ENCODE measurements at places on chromosomes 5 and 9.

- no peak for DNase-seq
Measured at GRCh38 chr5:6995115-6995514, 281.9 kb downstream of the TENT4A start.

- DNase-seq = no peak
Measured at GRCh38 chr9:121720311-121721057, 69.0 kb downstream of the DAB2IP start.

GRCh38 chr9:68871236-68871635 is 142.7 kb downstream of the PRKACG start:
- DNase-seq = no peak

DNA sequence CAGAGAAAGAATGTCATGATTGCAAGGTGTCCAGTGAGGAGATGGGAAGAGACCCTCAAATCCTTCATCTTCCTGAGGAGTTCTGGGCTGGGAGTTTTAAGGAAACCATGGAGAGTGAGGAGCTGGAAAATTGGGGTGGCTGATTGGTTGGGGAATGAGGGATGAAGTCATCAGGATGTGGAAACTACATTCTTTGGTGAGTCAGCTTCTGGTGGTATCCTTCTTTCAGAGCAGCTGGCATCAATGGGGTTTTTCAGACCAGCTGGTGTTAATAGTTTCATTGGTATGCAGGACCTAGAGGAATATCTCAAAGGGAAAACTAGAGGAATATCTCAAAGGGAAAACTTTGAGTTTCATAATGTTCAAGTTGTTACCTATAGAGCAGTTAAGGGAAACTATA is 45.2 kb downstream of the RNF180 start:
- peak; percentile 73 for DNase-seq

DNA sequence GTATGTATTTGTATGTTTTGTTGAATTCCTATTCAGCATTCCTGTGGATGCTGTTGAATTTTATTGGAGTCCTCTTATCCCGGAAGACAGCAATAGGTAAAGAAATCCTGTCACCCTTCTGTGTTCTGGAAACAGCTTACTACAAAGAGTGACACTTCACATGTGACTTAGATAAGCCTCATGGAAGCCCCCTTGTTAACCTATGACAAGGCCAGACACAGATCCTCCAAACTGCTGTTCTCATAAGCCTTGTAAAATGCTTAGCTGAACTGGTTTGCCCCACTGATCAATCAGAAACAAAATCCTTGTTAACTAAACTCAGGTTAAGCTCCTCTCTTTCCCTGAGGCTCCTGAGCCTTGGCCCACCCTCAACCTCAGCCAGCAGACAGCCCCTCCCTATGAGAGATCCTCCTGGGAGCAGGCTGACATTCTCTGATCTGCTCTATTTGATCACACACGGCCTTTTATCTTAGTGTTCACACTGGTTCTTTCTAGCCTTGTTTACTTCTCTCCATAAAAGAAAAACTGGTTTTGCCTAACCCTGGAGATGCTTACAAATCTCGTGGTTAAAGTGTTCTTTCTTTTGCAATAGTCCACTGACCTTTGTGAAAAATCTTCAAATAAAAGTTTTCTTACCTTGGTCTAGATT is 29.4 kb upstream of the ATP6V1G1 start:
- no peak for DNase-seq

GRCh38 chr9:115234094-115234493 is 116.1 kb upstream of the TNC start:
- DNase-seq = peak; percentile 72

GRCh38 chr9:108219664-108220063 is 636.1 kb downstream of the ACTL7B start:
- no peak for DNase-seq

- DNase-seq = no peak
Measured at GRCh38 chr9:115030006-115030405, 88.0 kb downstream of the TNC start.

DNA sequence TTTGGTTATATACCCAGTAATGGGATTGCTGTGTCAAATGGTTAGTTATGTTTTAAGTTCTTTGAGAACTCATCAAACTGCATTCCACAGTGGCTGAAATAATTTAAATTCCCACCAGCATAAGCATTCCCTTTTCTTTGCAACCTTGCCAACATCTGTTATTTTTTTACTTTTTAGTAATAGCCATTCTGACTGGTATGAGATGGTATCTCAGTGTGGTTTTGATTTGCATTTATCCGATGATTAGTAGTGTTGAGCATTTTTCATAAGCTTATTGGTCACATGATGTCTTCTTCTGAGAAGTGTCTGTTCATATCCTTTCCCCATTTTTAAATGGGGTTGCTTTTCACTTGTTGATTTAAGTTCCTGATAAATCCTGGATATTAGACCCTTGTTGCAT is 435.7 kb upstream of the RIOK2 start:
- DNase-seq = peak; percentile 63

DNA sequence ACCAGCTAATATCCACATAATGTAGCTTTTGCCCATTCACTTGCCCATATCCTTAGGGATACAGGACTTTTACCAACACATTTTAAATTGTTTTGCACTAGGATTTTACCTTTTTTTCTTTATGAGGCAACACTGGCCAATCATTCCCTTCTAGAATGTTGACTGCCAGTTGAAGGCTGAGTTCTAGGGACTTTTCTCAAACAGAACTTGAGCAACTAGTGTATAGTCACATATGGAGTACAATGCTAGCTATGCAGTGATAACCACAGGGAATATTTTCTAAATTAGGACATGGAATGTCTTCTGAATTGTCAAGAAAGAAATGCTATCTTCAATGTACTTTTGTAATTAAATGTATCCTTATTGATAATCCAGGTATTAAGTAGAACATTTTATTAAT is 133.6 kb downstream of the OXCT1 start:
- DNase-seq = peak; percentile 16

DNA sequence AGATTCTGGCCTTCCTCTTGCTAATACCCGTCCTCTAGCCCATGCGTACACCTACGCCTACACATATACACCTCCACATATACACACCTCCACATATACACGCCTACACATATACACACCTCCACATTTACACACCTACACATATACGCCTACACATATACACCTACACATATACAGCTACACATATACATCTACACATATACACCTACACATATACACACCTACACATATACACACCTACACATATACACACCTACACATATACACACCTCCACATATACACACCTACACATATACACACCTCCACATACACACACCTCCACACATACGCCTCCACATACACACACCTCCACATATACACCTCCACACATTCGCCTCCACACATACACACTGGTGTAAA is 27.2 kb downstream of the AK3 start:
- no peak for DNase-seq

DNA sequence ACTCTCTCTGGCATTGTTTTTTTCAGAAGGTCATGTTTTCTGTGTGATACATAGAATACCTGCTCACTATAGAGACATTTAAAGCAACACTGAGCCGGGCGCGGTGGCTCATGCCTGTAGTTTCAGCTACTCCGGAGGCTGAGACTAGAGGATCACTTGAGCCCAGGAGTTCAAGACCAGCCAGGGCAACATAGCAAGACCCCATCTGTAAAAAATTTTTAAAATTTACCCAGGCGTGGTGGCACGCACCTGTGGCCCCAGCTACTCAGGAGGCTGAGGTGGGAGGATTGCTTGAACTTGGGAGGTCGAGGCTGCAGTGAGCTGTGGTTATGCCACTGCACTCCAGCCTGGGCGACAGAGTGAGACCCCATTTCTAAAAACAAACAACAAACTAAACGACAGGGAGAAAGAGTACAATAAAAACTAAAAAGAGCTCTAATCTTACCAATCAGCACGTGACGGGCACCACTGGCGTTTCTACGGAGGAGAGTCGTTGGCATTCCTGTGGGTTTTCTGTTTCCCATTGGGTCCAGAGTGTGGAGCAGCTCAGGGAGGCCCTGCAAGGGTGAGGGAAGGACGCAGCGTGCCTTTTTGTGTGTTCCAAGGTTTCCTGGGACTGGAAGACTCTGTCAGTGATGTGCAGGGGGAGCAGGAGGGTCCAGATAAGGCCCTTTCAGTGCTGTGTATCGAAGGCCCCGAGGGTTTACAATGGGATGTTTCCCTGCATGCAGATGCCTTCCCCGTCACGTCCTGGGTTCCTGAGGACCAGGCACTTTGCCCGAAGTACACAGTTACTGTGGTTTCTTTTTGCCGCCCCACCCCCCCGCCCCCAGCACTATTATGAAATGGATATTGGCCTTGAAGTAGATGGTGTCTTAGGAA is 7.2 kb upstream of the RNU6ATAC start:
- DNase-seq = peak; percentile 71

DNA sequence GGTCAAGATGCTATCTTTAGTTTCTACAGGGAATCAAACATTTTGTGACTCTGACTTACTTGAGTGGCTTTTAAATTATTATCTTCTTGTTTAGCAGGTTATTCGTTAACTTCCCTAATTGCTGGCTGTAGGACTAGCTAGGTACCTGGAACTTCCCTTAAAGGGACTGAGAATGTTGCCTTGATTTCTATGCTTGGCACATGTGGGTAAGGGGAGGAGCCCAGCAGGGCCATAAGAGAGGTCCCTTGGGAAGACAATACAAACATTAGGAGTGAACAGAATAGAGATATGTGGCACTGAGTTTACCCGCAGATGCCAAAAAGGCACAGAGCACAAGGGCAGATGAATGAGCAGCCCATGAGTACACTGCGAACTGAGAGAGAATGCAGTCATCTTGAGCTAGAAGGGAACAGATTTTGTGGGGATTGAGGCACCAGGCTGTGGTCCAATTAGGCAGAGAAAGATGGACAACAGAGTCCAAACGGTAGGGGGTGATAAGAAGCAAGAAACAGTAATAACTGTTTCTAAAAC is 9.8 kb downstream of the CKMT2 start:
- no peak for DNase-seq

GRCh38 chr5:73909474-73909873 is 283.5 kb downstream of the ARHGEF28 start:
- DNase-seq = no peak

GRCh38 chr5:57993866-57994265 is 466.0 kb downstream of the PLK2 start:
- no peak for DNase-seq

- DNase-seq = no peak
Measured at GRCh38 chr9:93001031-93001430, 53.7 kb downstream of the FGD3 start.

DNA sequence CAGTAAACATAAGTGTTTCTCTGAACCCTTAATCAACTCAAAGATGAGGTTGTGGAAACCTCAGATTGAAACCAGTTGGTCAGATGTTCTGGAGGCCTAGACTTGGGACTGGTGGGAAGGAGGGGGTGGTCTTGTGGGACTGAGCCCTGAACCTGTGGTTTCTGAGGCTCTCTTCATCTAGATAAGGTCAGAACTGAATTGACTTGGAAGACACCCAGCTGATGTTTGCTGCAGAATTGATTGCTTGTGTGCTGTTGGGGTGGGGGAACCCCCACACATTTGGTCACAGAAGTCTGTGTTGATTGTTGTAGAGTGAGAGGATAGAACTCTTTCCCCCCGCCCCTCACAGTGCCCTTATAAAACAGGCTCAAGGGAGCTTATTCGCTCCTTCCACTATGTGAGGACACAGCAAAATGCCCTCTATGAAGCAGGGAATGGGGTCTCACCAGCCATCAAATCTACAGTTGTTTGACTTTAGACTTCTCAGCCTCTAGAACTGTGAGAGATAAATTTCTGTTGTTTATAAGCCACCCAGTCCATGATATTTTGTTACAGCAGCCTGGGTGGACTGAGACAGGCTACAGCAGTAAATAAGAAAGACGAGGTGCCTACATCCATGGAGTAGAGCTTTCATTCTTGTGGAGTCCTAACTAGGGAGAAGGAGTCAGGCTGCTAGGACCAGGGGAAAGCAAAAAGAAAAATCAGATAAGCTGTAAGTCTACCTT is 25.7 kb upstream of the UGCG start:
- DNase-seq = no peak

- DNase-seq = no peak
Measured at GRCh38 chr9:38288502-38288901, 104.0 kb upstream of the ALDH1B1 start.

DNA sequence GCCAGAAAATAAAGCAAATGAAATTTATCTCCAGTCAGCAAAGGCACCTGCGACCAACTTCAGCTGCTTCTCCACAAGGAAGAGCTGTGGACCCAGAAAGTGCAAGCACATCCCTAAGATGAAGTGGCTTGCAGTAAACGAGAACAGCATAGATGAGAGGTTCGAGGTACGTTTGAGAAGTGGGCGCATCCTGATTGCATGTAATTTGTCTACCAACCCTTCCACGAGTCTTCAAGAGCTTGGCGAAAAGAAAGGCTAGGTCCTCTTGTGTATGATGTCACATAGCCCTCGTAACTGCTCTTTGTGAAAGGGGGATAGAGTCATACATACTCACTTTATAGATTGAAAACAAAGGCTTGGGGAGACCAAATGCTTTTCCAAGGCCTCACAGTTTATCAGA is 6.0 kb upstream of the LCP2 start:
- DNase-seq = no peak

DNA sequence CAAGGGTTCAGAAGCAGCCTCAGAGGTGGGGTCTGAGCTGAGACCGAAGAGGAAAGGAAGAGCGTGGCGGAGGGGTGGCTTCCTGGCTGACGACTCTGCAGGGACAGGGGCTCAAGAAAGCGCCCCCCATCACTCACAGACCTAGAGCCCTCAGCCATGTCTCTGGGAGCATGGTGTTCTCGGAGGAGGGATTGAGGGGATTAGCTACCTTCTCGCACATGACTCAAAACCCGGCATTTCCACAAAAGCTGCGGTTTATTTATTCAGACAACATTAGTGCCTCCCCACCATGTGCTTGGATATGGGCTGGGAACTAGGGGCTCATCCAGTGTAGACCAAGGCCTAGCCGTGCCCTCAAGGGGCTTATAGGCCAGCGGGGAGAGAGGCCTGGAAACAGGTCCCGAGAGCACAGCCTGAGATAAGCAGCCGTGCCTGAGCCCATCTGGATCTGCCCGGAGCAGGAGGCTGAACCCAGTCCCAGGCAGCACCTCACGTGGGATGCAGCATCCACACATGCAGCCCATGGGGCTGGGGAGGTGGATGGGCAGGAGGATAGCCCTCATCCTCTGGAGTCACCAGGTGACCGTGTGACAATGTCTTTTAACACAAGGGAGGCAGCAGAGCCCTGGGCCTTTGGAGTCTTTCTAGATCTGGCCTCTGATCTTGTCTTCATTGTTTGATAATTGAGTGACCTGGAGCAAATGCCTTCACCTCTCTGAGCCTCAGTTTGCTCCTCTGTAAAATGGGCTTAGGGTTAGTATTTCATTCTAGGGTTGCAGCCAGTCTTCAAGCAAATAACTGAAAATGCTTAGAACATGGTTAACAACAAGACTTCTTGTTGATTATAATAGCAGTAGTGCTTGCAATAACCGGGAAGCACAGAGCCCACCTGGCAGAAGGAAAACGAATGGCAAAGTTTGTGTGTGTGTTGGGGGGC is 878 bp upstream of the HMCN2 start:
- no peak for DNase-seq

DNA sequence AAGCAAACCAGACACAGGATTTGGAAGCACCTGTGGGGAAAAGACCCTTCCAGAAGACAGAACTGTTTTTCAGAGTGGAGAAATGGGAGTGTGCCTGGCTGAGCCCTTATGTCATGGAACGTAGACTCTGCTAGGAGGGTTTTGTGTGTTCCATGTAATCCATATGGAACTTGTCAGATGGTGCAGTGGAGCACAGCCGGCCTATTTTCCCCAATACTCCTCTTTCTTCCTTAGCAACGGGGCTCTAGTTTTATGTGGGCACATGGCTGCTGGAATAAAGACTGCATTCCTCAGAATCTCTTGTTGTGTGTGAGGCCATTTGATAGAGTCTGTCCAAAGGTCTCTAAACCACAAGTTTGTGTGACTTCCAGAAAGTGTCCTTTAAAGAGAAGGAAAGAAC is 284.0 kb downstream of the DRD1 start:
- DNase-seq = no peak

- peak; percentile 53 for DNase-seq
Measured at GRCh38 chr5:54861212-54861894, 124.0 kb downstream of the ESM1 start.

Data from HFFc6 (cell line).